PC-3 (cell line): ENCODE measurements at places on chromosomes 4 and X.

DNA sequence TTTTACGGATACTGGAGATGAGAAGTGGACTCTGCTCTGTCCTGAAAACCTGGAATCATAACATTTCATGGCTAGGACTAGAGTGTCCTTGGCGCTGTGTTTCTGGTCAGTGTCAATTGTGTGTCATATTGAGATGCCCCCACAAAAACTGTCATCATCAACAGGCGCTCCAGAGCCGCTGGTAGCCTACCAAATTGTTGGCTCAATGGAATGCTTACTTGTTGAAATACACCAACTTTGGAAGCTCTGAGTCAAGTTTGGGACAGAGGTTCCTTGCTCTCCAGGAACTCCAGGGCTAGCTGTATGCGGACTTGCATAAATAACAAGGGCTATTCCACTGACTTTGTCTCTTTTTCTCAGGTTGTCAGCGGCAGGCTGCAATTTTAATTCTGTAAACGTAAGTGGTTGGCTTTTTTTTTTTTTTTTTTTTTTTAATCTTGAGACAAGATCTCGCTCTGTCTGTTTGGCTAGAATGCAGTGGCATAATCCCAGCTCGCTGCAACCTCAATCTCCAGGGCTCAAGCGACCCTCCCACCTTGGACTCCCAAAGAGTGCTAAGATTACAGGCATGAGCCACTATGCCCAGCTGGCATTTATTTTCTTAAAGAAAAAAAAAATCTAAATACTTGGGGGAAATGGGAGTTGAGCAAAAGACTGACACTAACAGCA, 871 bp upstream of the HPGD start:
- DNase-seq: peak; percentile 36

- peak; percentile 29 for DNase-seq
Measured at GRCh38 chr4:137367620-137368019, 164.7 kb downstream of the PCDH18 start.

- DNase-seq: no peak
Measured at GRCh38 chr4:172547724-172548123, 620.9 kb upstream of the GALNT7 start.

GRCh38 chr4:77818602-77819403, at the start of gene CNOT6L:
Gene CNOT6L, minus strand, starts transcription at chr4:77819368. Its CDS starts 60 bp downstream, at chr4:77819308.
- peak; percentile 68 for DNase-seq

GRCh38 chr4:47482326-47482725, 2.7 kb upstream of the ATP10D start:
- peak; percentile 39 for DNase-seq

DNA sequence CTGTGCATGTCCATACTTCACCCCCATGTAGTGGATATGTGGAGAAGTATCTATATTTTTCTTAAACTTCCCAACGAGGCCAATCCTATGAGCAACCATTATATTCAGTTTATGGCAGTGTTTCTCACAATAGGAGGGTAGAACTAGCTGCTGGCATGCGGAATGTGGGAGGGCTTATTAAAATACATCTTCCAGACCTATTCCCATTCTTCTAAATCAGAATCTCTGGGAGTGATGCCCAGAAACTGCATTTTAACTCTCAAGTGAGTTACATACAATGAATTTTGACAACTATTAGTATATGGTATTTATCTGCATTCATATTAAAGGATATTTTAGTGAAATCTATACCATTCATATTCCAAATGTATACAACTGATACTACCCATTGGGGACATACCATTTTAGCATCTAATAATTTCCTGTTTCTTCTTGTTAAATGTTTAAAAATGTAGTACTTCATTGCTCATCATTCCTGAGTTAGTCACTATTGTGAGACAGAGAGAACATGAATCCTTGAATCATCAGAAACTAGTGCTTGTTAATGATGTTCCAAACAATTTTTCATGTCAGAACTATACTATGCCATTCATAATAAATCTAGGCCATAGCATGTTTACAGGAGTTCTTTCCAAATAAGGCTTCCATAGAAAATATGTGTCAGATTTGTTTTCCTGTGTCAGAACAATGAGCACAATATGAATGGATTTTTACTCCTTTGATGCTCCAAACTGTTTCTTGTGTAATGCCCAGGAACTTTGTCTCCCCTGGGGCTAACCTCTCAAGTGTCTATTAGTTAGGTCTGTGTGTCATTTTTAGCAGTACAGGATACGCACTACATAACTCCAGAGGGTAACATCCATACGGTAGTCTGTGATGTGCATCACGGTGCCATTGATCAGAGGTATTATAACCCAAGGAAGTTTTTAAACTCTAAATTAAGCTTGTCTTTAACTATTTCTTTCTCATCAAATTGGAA, 198.8 kb upstream of the BMP3 start:
- DNase-seq: peak; percentile 32

DNA sequence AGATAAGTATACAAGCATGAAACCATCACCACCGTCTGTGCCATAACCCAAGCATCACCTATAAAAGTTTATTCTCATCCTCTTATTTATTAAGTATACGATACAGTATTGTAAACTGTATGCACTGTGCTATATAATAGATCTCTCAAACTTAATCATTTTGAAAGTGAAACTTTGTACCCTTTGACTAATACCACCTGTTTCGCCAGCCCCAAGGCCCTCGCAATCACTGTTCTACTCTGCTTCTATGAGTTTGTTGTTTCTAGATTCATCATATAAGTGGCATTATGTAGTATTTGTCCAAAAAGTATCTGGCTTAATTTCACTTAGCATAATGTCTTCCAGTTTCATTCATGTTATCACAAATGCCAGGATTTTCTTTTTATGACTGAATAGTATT, 72.1 kb upstream of the DOCK11 start:
- DNase-seq: no peak

DNA sequence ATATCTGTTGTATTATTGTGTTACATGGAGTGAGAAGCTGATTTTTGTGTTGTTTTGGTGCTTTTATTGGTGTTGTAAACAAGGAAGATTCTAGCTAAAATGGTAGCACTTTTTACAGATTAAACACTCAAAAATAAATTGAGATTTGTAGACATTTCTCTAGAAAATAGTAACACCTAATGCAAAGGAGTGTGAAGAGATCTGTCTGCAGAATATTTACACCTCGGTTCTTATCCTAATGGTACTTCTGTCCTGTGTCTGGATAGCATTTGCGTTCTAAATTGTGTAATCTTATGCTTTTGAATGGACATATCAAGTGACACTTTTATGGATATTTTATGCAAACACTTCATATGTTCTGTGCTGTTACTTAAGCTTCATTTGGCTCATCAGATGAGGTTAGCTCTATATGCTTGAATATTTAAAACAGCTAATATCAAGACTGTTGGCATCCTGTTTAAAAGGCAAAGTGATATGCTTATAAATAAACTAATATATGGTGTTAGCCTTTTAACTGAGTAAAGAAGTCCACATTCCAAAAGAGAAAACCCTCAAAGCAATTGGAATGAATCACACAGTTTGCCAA, 6.0 kb downstream of the PCDH7 start:
- DNase-seq: no peak

GRCh38 chrX:22399437-22400192, 126.9 kb downstream of the CBLL2 start:
- DNase-seq: peak; percentile 33
